NCI-H2107 (cell line): ENCODE measurements at places on chromosomes 3 and 15.
A peak's percentile ranks its signal among the peaks of the same experiment; 100 is the strongest.

- no peak for DNase-seq
Measured at GRCh38 chr3:128282380-128283196, 129.3 kb downstream of the EEFSEC start.

DNA sequence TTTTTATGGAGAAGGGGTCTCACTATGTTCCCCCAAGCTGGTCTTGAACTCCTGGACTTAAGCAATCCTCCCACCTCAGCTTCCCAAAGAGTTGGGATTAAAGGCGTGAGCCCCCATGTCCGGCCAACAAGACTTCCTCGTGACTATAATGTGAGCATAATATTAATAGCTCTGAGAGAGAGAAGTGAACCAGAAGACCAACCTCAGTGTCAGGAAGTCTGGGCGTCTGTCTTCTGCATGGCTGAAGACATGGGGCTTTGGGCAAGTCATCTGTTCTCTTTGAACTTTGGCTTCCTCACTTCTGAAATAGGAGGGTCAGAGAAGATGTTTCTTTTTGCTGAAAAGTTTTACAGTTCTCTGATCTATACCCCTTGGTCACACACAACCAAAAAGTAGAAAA, 92.1 kb downstream of the SLC49A4 start:
- DNase-seq: no peak

DNA sequence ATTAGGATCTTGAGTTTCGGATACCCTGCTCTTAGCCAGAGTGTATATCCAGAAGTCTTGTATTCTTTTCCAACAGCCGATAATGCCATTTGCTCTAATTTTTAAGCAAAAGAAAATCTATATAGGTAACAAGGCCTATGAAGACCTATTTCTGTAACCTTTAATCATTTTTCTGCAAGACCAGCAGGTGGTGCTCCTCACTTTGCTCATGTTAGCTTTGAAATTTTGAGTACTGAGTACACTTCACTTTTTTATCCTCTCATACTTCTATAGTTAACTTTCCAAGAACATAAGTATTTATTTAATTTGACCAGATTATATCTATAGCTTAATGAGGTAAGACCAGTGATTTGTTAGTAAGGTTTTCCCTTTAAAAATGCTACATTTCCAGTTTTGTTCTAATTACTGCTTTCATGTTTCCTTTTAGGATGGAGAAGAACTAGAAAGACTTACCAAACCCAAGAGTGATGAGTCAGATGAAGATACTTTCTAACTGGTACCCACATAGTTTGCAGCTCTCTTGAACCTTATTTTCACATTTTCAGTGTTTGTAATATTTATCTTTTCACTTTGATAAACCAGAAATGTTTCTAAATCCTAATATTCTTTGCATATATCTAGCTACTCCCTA, 20.5 kb downstream of the SLC35A5 start:
- DNase-seq: peak; percentile 52

DNA sequence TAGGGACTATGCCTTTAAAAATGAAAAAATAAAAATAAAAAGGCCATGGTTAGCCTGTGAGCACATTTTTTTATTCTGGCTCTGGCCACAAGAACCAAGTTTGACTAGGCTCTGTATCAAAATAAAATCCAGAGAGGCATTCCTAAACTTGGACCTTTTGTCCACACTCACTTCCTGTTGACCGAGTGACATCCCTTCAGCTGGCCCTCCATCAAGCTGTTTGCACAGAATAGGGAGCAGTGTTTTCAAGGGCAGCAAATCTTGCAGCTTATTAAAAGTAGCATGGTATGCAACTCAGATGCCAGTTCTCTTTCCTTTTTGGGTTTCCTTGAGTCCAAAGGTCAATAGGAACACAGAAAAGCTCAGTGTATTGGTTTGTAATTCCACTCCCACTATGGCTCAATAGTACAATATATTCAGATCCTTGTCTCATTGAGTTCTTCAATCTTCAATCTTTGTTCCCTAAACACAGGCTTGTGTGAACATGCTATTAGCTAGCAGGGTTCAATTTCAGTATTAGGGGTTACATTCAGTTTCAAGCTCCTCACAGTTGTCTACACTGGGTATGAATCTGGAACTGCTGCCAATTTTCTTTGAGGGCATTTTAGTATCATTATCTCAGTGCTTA, 244.5 kb downstream of the RBMS3 start:
- no peak for DNase-seq

DNA sequence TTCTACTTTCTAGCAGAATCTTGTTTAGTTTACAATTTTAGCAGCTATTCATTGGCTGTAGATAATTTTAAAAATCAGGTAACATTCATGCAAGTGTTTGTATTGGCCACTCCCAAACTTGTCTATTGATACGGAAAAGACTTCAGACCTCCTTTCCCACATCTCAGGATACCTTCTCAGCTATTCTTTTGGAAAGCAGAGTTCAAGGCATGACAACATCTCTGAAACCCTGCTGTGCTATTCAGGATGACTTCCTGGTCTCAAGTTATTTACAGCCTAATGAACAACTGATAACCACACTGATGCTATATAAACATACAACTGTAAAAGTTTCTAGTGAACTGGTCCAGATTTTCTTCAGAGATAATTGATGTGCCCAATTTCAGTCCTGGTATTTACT, 55.8 kb downstream of the DZIP3 start:
- no peak for DNase-seq

DNA sequence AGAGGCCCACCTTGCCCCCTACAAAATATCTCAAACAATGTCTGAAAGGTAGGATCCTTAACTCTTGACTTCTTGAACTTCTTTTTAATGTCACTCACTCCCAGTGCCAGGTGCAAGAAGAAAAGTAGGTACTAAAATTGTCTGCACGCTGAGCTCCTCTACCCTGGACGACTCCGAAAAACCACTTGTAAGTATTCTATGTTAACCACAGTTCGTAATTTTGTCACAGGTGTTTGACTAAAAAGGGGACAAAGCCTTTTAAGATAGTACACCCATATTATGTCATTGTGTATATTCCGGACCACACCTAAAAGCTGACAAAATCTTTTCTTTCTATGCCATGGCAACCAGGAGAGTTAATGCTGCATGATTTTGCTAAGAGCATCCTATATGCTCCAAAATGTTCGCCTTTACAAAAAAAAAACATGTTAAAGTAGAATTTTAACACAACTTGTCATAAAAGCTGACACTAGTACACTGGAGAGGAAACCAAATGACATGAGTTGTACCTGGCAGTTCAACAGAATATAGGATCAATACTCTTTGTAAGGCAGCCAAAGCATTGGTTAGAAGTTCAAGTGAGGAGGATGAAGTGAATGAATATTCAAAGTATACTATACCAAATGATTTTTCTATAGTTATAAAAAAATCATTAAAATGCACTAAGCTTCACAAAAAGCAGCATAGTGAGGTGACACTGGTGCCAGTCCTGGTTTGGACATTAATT, 210.5 kb downstream of the FOXP1 start:
- DNase-seq: no peak

DNA sequence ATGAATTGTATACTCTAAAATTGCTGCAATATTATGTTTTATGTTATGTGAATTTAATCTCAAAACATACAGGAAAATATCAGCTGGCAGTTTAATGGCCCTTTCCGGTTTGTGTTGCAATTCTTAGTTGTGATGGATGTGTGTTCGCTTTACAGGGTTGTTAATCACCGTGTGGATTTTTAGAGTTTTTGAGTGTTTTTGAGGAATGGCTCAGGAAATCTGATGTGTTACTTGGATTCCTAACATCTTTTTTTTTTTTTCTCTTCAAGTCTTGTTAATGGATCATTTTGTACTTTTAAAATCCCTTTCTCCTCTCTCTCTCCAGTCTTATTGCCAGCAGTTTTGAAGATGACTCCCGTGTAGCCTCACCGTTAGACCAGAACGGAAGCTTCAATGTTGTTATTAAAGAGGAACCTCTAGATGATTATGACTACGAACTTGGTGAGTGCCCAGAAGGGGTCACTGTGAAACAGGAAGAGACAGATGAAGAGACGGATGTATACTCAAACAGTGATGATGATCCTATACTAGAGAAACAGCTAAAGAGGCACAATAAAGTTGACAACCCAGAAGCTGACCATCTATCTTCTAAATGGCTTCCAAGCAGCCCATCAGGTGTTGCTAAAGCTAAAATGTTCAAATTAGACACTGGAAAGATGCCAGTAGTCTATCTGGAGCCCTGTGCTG, 35.7 kb downstream of the MGA start:
- DNase-seq: no peak
